AG08395 (cell line): ENCODE measurements at places on chromosomes 1 and 21.

GRCh38 chr1:178862864-178863263 lies 8.0 kb downstream of the ANGPTL1 start:
- DNase-seq: no peak

DNA sequence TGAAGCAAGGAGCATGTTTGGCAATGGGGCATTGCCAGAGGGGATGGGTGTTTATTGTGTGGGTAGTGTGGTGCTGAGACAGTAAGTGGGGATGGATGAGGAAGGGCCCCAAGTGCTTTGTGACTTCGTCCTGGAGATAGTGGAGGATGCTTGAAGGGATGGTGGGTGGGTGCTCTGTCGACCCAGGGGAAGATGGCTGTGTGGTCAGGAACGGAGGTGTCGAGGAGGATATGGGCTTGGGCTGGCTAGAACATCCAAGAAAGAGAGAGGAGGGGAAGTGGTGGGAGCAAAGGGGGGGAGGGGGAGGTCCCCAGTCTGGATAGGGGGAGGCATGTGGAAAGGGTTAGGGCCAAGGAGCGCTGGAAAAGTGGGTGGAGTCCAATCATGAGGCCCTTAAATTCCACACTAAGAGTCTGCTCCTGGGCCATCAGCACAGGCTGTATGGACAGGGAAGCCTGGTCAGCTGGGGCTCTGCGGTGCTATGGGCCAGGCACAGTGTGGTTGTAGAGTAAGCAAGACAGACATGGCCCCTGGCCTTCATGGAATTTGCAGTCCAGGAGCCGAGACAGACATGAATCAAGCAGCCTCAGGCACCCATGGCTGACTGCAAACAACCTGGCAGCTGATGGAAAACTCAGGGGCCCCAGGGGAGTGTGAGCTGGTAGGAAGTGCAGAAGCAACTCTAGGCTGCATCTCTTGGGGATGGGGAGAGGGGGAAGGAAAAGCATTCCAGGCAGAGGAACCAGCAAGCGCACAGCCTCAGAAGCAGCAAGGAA lies 36.3 kb downstream of the EDN2 start:
- DNase-seq: no peak

- DNase-seq: no peak
These were observed 29.6 kb downstream of the PROX1 start for GRCh38 chr1:214017191-214017982.

DNA sequence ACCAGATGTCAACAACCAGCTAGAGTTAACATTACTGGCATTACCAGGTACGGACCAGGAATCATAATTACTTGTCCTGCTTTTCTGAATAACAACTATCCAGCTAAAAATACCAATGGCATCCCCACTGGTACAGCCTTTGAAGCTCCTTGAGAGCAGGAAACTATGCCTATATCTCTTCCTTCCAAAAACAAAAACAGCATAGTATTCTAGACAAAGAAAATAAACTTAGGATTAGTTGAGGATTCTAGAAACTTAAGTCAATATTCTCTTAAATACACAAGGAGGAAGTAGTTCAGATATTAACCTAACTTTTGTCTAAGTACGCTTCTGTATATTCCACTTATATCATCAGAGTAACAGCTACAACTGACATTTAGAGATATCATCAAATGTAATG lies 3.0 kb downstream of the FUBP1 start:
- DNase-seq: no peak

- DNase-seq: peak; percentile 7
These were observed at the start of gene DIRAS3 for GRCh38 chr1:68049941-68050878. DIRAS3 (minus strand) TSS chr1:68050627; CDS start chr1:68047297, 3,330 bp downstream.

GRCh38 chr21:25734654-25734903 lies 125 bp downstream of the ATP5PF start:
- DNase-seq: no peak

DNA sequence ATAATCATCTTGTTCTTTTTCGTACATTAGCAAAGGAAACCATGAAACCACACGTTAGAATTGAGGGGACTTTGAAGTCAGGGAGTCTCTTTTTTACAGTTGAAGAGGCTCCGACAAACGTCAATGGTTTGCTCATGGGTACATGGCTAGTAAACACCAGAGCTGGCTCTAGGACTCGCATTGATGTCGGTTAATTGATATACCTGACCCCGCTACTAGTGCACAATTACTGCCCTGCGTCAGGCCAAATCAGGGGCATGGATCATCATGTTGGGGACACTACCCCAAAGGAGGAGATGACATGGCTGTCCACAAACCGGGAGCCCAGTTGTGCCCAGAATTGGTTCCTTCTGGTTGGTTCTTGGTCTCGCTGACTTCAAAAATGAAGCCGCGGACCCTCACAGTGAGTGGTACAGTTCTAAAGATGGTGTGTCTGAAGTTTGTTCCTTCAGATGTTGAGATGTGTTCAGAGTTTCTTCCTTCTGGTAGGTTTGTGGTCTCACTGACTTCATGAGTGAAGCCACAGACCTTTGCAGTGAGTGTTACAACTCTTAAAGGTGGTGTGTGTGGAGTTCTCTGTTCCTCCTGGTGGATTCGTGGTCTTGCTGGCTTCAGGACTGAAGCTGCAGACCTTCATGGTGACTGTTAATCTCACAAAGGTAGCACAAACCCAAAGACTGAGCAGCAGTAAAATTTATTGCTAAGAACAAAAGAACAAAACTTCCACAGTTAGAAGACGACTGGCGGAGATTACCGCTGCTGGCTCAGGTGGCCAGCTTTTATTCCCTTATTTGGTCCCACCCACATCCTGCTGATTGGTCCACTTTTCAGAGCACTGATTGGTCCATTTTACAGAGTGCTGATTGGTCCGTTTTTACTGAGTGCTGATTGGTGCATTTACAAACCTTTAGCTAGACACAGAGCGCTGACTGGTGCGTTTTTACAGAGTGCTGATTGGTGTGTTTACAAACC lies 126.9 kb upstream of the ERRFI1 start:
- no peak for DNase-seq

- DNase-seq: no peak
These were observed 12.6 kb upstream of the MAPKAPK2 start for GRCh38 chr1:206672011-206672688.

DNA sequence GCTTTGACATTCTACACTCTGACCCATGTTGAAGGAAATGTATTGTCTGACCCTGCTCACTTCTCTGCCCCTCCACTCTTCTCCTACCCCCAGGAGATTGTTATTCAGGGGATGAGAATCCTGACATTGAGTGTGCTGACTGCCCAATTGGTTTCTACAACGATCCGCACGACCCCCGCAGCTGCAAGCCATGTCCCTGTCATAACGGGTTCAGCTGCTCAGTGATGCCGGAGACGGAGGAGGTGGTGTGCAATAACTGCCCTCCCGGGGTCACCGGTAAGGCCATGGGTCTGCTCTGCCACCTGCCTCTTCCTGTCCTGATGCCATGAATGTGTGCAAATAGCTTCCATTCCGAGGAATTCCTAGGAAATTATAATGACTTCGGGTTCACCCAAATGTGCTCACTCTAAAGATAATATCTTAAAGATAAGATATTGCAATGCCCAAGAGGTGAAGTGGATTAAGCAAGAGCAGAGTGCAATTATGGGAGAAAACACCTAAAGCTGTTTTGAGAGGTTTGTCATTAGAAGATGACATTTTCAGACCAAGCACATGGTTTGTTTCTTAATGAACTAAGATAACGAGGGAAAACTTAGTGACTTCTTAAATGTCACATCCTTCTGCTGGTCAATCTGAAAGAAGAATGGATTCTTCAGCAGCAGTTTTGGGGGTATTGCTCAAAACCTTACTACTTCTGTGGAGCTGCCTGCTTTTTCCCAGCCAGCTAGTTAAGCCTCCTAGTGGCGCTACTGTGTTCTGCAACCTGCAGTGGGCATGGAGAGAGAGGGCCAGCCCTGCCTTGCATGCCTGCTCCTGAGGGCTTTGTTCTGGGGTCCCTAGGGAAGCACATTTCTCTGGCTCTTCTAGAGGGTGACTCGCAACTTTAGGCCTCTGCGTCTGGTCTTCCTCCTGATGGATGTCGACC lies 41.6 kb downstream of the LAMC2 start:
- peak; percentile 62 for DNase-seq

DNA sequence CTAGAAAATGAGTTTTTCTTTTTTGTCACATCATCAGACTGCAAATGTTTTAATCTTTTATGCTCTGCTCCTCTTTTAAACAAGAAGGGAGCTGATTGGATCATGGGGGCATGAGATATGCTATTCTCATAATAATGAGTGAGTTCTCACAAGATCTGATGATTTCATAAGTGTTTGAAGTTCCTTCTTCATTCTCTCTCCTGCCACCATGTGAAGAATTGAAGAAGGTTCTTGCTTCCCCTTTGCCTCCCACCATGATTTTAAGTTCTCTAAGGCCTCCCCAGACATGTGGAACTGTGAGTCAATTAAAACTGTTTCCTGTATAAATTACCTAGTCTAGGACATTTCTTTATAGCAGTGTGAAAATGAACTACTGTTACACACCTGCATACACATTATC lies 218.2 kb downstream of the NRIP1 start:
- DNase-seq: no peak

- DNase-seq: no peak
These were observed 81.7 kb upstream of the DUSP10 start for GRCh38 chr1:221823561-221823960.

DNA sequence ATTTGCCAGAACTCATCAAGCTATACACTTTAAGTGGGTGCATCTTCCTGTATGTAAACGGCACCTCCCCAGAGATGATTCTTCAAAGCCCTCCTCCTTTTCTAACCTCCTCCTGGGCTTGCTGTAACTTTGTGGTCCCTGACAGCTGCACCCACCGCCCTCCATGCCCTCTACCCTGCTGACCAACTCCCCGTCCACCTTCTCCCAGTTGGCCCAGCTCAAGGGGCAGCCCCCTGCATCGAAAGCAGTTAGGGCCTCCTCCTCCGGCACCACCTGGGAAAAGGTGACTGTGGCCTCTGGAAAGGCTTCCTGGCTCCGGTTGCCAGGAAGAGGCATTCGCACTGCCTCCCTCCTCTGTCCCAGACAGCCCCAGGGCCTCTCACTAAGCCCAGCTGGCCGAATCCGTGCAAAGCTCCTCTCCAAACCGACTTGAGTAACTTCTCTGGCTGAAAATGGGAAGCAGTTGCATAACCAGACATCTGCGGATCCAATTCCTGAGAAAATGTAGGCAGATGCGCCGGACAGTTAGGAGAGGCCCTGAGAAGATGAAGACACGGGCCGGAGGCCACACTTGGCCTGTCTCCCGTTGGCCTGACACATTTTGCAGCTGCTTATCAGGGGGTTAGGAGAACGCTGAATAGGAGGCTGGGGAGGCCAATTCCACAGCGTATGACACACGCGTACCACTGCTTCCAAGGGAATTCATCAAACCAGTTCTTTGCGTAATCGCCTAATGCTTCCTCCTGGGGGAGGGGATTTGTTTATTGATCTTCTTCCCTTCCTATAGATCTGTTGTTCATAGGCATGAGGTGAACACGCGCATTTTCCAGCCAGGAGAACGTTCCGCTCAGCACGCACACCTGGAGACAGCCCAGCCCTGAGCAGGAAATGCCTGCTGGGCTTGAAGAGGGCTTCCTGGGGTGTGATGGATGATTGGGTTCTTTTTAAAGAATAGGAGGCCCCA lies 48.7 kb upstream of the COL6A2 start:
- peak; percentile 87 for DNase-seq

DNA sequence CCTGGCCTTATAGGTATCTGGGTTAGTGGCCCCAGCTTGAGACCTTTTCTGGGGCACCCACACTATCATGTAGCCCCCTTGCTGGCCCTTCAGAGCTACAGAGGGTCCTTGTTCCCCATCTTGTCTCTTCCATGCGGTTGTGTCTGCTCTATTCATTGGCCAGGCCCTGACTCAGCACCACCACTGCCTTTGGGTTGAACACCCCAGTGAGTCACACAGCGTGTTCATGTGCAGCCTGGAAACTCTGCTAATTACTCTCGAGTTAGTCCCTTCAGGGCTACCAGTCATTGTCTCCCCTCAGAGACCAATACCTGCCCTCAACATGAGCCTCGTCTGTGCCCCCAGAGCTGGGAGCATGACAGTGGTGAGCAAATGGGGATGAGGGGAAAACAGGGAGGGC lies 28.2 kb upstream of the IKBKE start:
- peak; percentile 73 for DNase-seq

GRCh38 chr1:167716000-167716271 lies 5.8 kb upstream of the MPZL1 start:
- no peak for DNase-seq

DNA sequence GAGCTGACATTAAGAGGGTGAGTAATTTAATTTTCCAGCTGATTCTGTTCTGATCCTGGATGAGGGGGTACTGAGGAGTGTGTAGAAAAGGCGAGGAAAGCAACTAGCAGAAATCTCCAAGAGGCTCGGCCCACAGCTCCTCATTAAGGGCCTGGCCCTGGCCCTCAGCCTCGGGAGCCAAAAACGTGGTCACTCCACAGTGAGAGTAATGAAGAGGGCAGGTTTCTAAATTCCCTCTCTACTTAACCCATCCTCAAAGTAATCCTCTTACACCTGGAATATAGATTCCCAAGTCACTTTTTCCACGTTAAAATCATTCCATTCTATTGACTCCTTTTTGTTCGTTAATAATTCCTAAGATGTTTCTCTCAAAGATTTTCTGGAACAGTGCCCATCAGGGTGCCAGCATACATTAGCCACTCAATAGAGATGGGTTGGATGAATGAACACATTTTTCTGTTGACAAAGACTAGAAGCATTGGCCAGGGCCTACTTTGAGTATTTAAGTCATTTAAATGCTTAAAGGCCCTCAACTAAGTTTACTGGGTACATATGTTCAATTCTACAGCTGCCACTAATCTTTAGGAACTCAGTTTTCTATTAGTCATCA lies 1.1 kb upstream of the COL11A1 start:
- DNase-seq: no peak

DNA sequence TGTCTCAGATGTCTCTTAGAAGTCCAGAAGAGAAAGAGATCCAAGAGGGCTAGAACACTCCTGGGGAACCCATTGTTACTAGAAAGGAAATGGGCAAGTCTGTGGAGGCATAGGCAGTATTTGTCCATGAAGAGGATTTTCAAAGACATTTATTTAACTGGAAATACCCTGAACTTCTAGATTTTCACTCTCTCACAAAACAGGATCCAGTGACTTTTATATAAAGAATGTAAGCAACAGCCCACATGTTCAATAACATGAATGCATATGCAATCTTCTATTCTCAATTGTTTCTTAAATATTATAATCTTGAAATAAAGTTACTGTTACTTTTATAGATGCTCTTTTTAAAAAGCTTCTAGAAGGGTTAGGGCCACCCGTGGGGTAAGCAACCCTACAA lies 53.4 kb downstream of the TBX15 start:
- no peak for DNase-seq

DNA sequence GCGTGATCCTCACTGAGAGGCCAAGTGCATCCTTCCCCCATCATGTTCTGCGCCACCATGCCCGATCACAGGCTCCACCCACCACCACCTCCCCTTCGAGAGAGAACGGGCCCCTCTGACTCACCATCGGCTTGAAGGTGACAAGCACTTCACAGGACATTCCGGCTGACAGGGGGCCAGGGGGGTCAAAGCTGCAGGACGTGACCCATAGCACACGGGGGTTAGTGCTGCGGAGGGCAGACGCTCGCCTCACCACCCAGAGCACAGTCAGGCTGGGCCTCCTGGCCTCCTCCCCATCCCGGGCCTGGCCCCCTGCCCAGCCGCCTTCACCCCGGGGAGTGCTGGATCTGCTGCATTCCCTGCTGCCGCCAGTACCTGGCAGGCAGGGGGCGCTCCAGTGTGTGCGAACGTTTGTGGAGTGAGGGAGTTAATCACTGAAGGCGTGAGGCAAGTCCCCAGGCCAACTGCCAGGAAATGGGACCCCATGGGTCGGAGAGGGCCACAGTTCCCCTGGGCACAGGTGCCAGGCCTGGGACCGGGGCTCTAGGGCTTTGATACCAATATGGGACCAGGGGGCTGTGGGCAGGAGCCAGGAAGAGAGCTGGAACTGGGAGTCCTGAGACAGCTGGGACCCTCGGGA lies 40.9 kb upstream of the TMEM52 start:
- peak; percentile 86 for DNase-seq
